D341Med (cell line): ENCODE measurements at places on chromosomes 16 and 17.

- no peak for DNase-seq
Measured at GRCh38 chr17:38364741-38365140, 13.1 kb downstream of the SOCS7 start.

- DNase-seq: no peak
Measured at GRCh38 chr17:82875407-82875856, 35.6 kb upstream of the ZNF750 start.

DNA sequence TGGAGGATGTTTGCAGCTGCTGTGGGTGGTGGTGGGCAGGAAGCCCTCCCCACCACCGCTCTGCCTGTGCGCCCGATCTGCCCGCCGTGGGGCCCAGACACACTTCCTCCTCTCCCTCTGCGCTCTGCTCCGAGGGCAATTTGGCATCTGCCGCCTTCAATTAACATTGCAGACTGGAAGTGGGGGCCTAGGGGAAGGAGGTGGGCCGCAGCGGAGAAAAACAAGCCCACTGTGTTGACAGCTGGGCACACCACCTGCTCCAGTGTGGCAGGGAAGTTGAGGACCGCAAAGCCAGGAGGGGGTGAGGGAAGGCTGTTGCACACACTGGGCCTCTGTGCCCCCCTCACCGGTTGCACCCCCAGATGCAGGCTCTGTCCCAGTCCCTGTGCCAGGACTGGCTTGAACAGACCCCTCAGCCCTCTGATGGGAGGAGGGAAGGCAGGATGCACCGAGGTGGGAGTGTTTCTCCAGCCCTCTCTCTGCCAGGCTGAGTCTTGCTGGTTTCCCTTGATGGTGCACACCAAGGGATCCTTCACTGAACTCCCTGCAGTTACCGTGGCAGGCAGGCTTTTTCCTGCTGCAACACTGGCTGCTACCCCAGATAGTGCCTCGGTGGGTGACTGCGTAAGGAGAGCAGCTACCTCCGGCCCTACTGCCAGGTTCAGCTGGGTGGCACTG is 72.8 kb upstream of the MED9 start:
- DNase-seq: peak; percentile 58

- DNase-seq: no peak
Measured at GRCh38 chr16:88345721-88346560, 36.8 kb upstream of the ZNF469 start.

DNA sequence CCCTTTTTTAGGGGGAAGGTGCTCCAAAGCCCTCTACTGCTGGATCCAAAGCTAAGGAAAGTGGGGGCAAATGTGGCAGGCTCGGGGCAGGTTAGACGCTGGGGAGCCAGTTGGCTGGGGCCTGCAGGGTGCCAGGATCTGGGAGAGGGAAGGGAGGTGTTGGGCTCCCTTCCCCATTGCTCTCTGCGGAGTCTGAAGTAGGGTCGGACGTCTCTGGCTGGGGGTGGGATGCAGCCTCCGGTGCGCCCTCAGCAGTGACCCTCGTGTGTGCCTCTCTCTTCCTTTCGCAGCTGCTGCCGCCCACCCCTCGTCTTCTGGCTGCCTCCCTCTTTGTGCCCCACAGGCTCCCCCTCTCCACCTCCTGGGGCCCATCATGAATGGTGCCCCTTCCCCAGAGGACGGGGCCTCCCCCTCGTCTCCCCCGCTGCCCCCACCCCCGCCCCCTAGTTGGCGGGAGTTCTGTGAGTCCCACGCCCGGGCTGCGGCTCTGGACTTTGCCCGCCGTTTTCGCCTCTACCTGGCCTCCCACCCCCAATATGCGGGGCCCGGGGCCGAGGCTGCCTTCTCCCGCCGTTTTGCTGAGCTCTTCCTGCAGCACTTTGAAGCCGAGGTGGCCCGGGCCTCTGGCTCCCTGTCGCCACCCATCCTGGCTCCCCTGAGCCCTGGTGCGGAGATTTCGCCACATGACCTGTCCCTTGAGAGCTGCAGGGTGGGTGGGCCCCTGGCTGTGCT is 2.2 kb downstream of the SH2B1 start:
- no peak for DNase-seq

- DNase-seq: peak; percentile 21
Measured at GRCh38 chr17:78113804-78114785, 14.5 kb downstream of the TMC6 start.

- no peak for DNase-seq
Measured at GRCh38 chr16:87576171-87576570, 26.1 kb upstream of the JPH3 start.

GRCh38 chr17:80198144-80198661 is 21.9 kb downstream of the SGSH start:
- DNase-seq: no peak

DNA sequence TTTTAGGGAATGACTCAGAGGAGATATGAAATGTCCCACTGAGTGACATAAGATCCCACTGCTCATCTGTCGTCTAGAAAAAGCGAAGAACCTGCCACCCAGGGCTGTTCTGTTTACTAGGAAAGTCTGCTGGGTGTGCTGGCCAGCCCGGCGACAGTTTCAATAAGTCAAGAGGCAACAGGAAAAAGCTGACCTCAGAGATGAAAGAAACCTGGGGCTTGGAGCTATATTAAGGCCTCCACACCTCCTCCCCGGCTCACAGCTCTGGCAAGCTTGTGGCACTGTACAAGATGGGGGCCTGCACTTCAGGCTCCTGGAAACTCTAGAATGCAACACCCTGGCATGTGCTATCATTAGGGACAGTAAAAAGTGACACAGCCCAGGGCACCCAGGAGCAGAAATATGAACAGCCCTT is 10.6 kb downstream of the ZFHX3 start:
- DNase-seq: no peak

GRCh38 chr17:1298606-1299005 is 19.1 kb downstream of the TRARG1 start:
- peak; percentile 32 for DNase-seq

- DNase-seq: no peak
Measured at GRCh38 chr16:89115216-89115861, 21.7 kb downstream of the ACSF3 start.

DNA sequence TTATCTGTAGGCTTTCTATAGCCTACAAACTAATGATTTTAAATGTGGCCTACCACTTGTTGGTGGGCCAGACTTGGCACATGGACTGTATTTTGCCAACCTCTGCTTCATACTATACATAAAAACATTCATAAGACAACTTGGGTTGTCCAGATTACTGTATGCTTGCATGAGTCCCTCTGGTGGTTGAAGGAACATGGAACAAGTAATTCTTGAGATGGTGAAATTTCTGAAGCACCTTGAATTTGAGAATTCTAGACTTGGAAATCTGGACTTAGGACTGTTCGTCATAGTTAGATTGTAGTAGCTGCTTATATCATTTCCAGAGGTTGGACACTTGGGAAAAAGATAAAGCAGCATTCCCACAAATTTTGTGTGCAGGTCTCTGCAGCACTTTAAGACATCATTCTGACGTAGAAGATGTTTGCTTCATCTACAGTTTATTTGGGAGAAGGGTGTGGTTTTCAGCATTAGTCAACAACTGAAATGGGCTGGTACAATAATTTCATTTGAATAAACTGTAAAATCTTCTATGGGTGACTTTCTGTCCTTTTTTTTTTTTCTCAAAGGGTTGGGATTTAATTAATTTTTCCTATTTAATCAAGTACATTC is 31.2 kb downstream of the NFATC3 start:
- peak; percentile 29 for DNase-seq

DNA sequence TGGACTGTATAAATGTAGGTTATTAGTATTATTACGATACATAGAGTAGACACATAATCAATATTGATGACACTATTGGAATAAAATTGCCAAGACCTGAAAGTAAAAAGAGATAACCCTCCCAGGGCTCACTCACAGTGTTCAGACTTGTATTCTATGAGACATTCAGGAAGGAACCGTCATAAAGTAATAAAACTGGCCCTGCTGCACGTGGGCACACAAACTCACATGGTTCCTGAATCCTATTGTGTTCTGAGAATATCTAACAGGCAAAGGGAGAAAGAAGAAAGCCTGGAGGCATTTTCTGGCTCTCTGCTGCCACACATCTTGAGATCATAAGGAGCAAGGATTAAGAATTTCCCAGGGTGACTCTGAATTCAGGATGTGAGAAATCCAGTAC is 575.9 kb downstream of the HS3ST4 start:
- no peak for DNase-seq

- DNase-seq: no peak
Measured at GRCh38 chr16:87063543-87063942, 253.6 kb downstream of the C16orf95 start.

- no peak for DNase-seq
Measured at GRCh38 chr17:6633263-6633662, 7.2 kb downstream of the KIAA0753 start.

- no peak for DNase-seq
Measured at GRCh38 chr16:80309178-80309577, 231.6 kb upstream of the DYNLRB2 start.
